ENCODE measurements at places on chromosomes 12 and 14.

- peak; percentile 29 for DNase-seq
These were observed 55.1 kb downstream of the SSH1 start for GRCh38 chr12:108802101-108802961.

GRCh38 chr14:75570797-75571196, 7.6 kb upstream of the FLVCR2 start:
- DNase-seq: no peak

- no peak for DNase-seq
These were observed 13.0 kb downstream of the SLC25A3 start for GRCh38 chr12:98606359-98606988.

GRCh38 chr12:101838628-101839323, 8.0 kb upstream of the GNPTAB start:
- DNase-seq: no peak

- no peak for DNase-seq
These were observed 220.5 kb downstream of the BCAT1 start for GRCh38 chr12:24728366-24728765.

DNA sequence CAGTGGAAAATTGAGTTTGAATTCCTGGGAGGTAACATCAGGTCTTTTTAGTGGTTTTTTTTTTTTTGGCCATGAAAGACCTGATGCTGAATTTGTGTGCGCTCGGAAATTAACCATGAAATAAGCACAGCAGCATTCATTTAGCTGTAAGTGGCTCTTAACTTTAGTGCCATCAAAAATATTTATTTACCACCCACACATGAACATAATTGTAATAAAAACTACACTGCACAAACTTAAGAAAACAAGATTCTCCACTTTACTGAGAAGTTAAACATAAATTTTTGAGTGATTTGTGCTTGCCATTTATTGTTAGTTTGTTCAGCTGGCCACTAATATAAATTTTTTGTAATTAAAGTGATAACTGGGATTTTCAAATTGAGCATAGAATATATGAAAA, 2.4 kb downstream of the SLC41A2 start:
- no peak for DNase-seq

- no peak for DNase-seq
These were observed 68.5 kb downstream of the AEBP2 start for GRCh38 chr12:19507823-19508222.

DNA sequence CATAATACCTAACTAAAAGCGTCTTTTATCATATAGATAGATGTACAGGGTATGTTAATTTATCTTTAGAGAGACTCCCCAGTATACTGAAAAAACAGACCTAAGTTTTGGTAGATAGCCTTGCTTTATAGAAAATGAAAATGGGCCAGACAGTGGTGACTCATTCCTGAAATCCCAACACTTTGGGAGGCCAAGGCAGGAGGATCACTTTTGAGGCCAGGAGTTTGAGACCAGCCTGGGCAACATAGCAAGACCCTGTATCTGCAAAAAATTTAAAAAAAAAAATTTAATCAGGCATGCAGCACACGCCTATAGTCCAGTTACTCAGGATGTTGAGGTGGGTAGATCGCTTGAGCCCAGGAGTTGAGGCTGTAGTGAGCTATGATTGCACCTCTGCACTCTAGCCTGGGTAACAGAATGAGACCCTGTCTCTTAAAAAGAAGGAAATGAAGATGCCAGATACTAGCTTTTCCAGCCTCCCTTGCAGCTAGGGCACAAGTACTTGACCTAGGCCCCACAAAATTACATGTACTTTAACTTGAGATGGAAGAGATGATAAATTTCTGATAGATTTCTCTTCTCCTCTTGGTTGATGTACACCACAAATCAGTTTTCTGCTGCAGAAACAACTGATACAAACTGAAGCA, 17.1 kb downstream of the RAP1B start:
- no peak for DNase-seq

DNA sequence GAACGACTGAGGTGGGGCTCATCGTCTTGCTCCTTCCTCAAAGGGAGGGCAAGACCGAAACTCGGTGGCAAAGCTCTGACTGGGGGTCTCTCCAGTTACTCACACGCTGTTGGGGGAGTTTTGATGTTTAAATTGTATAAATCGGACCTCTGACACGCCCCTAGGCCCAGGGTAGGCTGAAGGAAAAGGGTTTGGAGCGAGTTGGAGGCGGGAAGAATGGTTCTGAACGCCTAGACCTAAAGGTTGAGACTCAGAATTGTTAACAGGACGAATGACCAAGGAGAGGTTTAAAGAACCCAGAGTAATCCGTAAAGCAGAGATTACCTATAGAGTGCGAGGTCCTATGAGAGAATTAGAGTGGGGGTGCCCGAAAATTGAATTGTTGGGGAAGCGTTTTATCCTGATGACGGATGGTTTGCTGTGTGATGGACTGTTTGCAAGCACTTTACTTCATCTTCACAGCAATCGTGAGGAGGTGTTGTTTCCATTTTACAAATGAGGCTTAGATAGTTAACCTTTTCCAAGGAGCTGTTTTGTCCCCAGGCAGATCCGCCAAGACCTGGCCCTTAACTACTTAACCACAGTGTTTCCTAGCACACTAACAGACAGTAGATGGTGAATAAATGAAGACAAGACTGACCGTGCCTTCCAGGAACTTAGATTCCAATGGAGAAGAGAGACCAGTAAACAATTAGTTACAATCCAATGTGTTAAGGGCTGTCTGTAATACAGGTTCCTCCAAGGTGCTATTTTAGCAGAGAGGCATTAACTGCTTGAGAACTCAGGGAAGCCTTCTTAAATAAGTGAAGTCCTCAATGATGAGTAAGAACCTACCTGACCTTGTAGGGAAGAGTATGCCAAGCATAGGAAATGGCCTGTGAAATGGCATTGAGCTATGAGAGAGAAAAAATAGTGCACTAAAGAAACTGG, 929 bp upstream of the UBE2N start:
- DNase-seq: no peak

DNA sequence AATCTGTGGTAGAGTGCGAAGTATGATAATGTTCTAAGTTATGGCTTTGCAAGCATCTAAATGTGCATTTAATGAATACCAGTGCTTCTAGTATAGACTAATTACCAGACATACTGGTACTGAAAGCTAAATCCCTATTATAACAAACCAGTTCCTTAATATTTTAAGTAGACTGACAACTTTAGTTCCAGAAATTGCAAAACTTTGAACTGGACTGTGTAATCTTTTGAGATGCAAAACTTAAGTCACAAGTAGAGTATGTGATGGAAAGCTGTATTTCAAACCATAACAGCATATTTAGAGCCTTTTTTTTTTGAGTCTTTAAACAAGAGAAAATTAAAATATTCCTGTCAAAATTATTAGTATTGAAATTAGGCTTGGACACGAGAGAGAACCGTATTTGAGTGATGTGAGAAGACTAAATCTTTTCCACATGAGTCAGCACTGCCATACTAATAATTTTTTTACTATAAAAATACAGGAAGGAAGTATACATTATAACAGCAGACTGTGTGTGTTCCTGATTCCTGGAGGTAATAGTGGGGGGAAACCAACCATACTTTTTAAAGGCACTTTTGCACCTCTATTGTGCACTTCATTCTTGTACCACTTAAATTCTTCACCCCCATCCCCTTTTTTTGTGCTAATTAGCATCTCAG, 45.5 kb downstream of the PPM1A start:
- no peak for DNase-seq

GRCh38 chr14:89941830-89942377, 12.6 kb downstream of the EFCAB11 start:
- DNase-seq: no peak

DNA sequence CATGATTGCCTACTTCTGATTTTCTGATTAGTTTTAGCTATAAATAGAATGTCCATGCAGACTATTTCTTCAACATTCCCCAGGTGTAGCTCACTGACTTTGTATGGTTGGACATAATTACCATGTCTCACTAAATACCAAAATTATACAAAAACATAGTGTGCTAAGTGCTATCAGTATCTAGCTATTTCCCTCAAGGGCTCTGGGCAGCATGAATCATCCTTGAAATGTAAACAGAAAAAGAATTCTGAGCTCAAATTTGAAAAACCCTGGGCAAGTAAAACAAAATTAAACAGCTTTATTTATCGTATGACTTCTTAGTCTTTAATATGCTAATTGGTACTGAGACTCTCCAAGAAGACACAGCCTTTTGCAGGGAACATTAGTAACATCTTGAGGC, 82.9 kb downstream of the SPATA7 start:
- DNase-seq: no peak

DNA sequence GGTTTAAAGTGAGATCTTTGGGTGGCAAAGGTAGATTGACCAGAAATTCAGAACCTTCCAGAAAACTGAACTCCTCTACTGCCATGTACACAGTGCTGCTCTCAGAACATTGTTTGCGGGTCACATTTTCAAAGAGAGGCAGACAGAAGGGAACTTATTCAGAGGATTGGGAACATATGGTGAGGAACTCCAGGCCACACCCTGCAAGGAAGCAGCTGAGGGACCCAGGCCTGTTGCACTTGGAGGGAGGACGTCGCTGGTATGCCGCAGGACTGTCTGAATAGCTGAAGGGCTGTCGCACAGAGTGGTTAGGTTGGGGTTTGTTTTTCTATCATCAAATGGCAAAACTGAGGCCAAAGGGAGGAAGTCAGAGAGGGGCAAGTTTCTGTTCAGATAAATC, 441.1 kb downstream of the DPF3 start:
- no peak for DNase-seq

DNA sequence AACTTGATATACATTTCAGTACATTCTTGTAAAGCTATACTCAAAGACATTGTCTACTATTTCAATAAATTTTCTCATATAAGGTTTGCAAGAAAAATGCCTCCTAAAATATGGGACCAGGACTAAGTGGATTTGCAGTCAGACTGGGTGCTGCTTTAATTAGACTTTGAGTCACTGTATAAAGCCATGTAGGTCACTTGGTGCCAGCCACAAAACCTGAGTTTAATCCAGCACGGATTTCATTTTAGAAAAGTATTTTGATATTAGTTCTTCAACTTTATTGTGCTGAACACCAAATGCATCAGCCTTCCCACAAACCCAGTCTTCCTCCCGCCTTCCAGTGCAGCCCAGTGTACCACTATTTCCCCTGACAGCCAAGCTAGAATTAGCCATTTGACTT, 9.9 kb upstream of the NID2 start:
- DNase-seq: no peak

- no peak for DNase-seq
These were observed 152.2 kb downstream of the BTG1 start for GRCh38 chr12:91993287-91994017.

GRCh38 chr12:67269633-67270573, 745 bp downstream of the CAND1 start:
- no peak for DNase-seq
